ENCODE measurements at places on chromosomes 2 and 18.

GRCh38 chr2:72887740-72888437, 681 bp downstream of the SPR start:
- DNase-seq: peak; percentile 26

DNA sequence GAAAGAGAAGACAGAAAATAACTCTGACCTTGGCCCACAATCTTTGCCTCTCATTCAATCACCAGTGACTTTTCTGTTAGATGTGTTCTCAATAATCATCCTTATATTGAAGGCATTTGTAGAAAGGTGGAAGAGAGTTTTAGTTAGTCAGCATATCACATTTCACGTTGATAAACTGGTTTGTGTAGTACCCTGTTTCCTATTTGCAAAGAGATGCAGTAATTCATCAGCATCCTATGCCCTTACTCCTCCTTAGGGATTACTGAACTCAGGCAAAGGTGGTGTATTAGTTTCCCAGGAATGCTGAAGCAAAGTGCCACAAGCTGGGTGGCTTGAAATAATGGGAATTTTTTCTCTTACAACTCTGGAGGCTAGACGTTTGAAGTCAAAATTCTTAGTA, 145.0 kb downstream of the SPP2 start:
- DNase-seq: no peak

DNA sequence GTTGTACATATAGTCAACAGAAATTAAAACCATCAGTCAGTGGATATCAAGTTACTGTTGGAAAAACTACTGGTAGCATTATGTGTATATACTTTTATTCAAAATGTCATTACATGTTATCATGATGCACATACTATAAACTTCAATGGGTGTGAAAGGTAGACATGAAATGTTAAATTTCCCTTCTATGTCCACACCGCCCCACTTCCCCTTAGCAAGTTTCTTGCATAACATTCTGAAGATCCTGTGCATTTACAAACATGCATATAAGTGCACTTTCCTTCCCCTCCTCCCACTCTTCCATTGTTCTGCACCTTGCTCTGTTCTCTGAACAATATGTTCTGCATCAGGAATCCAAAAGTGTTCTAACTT, 16.6 kb upstream of the HK2 start:
- DNase-seq: no peak

- DNase-seq: no peak
Observed at GRCh38 chr2:212709280-212709679, 170.7 kb upstream of the ERBB4 start.

GRCh38 chr2:167820488-167820887, 426.9 kb downstream of the STK39 start:
- DNase-seq: no peak

DNA sequence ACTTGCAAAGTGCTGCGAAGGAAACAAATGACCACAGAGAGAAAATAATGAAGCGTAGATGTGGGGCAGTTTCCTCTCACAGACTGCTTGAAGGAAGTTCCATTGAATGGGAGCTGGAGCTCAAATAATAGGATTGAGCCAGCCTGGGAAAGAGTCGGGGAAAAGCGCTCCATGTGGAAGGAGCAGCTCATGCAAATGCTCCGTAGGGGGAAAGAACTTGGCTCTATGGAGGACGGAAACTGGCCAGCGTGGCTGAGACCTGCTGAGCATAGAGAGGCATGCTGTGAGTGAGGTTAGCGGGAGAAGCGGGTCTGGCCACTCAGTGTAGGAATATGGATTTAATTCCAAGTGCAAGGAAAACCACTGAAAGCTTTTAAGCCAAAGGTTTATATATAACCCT, 28.6 kb upstream of the VIT start:
- no peak for DNase-seq

- DNase-seq: no peak
Observed at GRCh38 chr18:59308938-59309260, 9.6 kb downstream of the CPLX4 start.

GRCh38 chr2:66575625-66576310, 140.8 kb downstream of the MEIS1 start:
- no peak for DNase-seq

DNA sequence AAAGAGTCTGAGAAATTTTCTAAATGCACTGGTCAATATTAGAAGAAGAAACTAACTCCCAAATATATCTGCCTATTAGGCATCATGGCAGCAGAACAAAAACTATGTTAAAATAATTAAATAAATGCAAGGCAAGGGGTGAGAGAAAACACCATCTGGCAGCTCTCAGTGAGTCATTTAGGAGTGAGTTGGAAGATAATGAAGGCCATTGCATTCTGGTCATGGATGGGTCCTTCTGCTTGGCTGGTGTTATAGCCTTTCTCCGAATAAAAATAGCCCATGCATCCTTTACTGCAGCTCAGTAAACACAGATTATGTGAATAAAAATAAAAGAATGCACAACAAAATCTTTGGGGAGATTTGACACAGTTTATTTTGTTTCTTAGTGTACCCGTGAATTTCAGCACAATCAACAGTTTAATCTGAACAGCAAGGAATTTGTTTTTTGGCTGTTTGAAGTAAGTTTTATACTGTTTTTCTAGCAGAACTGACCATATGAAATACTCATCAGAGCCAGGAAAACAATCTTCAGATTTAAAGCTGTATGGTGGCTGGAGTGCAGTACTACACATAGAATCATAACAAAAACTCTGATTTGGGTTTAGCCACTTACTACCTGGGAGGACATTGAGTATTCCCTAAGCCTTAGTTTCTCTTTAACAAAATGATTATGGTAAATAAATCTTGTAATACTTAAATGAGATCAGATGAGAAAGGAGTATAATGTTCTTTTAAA, 225.1 kb upstream of the ITGA4 start:
- DNase-seq: no peak

- peak; percentile 70 for DNase-seq
Observed at GRCh38 chr18:47748847-47749599, 181.4 kb downstream of the SMAD2 start.

GRCh38 chr18:23935804-23936203, 78.8 kb upstream of the TTC39C start:
- no peak for DNase-seq

Data from CD8-positive, alpha-beta memory T cell (primary cell).